ENCODE measurements at places on chromosomes 3 and 15.

DNA sequence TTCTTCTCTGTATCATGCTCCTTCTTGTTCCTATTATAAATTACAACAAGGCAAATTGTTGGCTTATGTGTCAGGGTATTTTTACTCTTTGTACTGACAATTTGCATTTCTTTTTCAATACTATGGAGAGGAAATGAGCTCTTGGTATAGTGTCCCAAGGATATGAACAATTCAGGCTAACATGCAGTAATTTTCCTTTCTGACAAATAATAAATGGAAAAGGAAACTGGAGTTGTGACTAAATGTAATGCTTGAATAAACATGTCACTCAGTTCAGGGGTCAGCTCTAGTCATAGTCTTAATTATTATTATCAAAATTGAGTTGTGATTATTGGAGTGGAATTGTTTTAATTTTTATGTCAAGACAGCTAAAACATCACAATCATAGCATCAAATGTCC lies 256.0 kb upstream of the ZPLD1 start:
- DNase-seq, result no peak

GRCh38 chr15:60751985-60752952 lies 273.3 kb upstream of the ICE2 start:
- DNase-seq, result no peak

DNA sequence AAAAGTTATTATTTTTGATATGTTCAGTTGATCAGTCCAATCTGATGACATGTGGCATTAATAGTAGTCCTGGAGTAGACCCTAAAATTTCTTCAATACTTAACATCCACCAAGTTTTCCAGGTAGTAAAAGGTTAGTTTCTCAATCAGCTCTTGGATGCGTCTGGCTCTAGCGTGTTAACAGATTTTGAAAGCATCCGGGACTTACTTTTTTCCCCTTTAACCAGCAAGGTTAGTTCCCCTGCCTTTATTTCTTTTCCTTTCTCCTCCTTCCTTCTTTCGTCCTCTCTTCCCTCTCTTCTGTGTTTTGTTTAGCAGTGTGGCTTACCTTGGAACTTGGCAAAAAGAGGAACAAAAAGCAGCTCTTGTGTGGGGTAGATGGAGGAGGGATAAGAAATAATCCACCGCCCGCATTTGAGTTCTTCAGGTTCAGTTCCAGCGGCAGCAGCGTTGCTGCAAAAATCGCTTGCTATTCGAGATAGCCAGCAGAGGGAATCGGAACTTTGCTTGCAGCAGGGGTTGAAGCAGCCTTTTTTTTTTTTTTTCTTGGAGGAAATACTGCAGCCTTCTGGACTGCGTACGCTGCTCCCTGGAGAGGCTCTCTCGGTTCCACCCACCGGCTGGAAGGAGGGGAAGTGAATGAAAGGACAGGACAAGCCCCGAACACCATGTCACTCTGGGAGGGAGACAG lies at the start of gene RBMS3:
Gene RBMS3, plus strand, starts transcription at position 668 of the 690 bp plus-strand sequence.
- DNase-seq, result no peak

- no peak for DNase-seq
These were observed 300.6 kb downstream of the MECOM start for GRCh38 chr3:169362868-169363267.

GRCh38 chr3:129249284-129250065 lies at the start of gene COPG1:
Gene COPG1, plus strand, starts transcription at chr3:129249606. Its CDS starts 104 bp downstream, at chr3:129249710.
- DNase-seq, result peak; percentile 24

GRCh38 chr3:142087676-142088075 lies 61.7 kb downstream of the TFDP2 start:
- DNase-seq, result no peak

- no peak for DNase-seq
These were observed 66.1 kb upstream of the NPHP3 start for GRCh38 chr3:132788301-132788671.

- DNase-seq, result no peak
These were observed 245.6 kb upstream of the SATB1 start for GRCh38 chr3:18670759-18671158.

GRCh38 chr3:121719423-121719822 lies 30.1 kb downstream of the GOLGB1 start:
- no peak for DNase-seq

GRCh38 chr3:126734106-126734723 lies 30.2 kb downstream of the CHCHD6 start:
- no peak for DNase-seq

DNA sequence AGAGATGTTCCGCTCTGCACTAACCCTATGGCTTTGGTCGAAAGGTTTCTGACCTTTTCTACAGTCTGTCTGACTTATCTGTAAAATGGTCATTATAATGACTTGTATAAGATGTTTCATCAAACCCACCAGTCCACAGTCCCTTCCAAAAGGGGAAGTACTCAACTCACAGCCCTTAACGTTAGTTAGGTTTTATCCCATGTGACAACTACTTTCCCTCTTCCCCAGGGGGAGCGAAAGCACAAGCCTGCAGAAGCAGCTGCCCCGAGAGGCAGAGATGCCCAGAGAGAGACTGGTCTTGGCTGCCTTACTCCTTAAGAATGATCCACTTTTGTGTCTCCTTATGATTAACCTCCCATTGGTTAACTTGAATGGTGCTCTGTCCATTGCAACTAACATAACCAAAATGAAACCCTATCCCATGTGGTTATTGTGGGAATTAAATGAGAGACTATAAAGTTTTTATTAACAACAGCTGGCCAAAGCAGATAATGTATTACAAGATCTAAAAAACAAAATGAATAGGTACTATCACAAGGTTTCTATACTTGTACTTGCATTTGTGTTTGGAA lies 6.4 kb downstream of the ASTE1 start:
- no peak for DNase-seq

DNA sequence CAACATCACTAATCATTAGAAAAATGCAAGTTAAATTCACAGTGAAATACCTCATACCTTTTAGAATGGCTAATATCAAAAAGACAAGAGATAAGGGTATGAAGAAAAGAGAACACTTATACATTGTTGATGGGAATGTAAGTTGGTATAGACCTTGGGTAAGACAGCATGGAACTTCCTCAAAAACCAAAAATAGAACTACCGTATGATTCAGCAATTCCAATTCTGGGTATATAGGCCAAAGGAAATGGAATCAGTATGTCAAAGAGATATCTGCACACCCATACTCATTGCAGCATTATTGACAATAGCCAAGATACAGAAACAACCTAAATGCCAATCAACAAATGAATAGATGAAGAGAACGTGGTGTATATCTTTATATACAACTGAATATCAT lies 166.8 kb upstream of the LRRN1 start:
- no peak for DNase-seq

DNA sequence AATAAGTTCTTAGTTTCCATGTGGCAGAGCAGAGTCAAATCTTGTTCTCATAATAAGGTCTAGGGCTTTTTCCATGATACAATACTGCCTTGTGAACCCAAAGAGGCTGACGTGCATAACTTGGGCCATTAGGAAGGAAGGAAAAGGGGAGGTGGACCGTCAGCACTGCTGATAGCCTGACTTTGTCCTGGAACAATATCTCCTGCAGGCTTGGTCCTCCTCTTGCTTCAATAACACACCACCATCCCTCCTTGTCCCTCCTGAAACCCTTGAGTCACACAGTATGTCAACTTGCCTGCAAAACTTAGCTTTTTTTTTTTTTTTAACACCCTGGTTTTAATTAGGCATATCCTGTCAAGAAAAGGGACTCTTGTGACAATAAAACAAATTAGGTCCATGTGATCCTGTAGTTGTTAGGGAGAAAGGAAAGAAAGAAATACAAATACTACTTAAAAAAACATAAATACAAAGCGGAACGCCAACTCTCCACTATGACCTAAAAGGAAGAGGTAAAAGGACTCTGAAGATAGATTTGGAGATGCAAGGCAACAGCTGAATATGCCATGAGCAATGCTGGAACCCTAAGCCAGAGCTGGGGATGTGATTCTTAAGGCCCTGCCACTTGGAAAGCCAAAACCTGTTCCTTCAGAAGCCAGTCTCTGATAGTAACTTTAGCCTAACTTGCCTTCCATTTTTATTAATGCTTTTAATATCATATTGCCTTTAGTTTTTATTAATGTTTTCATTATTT lies 67.0 kb downstream of the WWTR1 start:
- DNase-seq, result no peak

- DNase-seq, result no peak
These were observed 311.5 kb downstream of the EDEM1 start for GRCh38 chr3:5498981-5499380.

DNA sequence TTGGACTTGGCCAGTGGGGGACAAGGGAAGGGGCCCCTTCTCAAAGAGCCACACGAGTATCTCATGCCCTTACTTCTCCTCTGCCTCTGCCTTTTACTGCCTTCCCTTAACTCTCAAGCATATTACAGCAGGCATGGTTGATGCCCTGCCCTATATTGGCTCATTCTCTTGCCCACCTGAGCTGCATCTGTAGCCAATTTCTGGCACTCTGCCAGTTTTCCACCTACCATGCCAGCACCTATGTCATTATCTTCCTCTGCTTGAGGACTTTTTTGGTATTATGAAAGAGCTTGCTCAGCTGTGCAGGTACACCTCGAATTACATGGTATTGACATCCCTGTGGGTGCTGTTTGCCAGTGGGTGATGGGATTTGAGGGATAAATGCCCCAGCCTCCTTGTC lies 181.8 kb downstream of the OXSM start:
- no peak for DNase-seq

GRCh38 chr3:184489268-184489841 lies 72.2 kb upstream of the EPHB3 start:
- DNase-seq, result no peak

DNA sequence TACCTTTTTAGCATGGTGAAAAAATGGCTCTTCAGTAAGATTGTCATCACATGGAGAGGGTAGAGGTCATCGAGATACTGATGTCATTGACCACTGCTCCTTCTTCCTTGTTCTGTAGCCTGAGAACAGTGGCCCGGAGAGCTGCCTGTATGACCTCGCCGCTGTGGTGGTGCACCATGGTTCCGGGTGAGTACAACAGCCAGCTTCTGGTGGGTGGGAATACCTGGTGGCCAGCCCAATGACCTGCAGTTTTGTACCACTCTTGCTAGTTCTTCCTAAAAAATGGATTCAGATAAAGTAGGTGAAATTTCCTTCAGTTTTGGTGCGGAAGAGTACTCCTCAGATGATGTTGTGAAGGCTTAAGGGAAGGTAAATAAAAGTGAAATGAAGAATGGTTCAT lies 8.4 kb upstream of the FBXL22 start:
- DNase-seq, result no peak

DNA sequence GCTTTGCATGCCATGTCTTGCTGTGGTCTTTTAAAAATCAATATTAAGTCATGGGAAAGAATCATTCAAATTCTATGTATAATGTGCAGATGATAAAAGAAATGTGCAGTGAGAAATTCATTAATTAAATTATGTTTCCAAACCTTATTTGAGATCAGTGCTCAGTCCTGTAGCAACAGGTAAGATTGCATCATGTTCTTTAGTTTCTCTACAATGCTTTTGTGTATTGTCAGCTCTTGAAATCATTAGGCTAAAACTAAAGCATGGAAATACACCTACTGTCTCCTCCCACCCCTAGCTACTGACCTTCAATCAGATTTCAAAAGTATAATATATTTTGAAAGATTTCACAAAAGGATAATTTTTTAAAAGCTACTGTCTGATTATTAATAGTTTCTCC lies 612.7 kb downstream of the ROBO2 start:
- DNase-seq, result no peak

- no peak for DNase-seq
These were observed 16.5 kb upstream of the SKOR1 start for GRCh38 chr15:67808821-67809220.

GRCh38 chr3:195388380-195388779 lies 54.4 kb downstream of the ACAP2 start:
- no peak for DNase-seq

GRCh38 chr15:54577476-54578250 lies 599.4 kb downstream of the UNC13C start:
- DNase-seq, result no peak

DNA sequence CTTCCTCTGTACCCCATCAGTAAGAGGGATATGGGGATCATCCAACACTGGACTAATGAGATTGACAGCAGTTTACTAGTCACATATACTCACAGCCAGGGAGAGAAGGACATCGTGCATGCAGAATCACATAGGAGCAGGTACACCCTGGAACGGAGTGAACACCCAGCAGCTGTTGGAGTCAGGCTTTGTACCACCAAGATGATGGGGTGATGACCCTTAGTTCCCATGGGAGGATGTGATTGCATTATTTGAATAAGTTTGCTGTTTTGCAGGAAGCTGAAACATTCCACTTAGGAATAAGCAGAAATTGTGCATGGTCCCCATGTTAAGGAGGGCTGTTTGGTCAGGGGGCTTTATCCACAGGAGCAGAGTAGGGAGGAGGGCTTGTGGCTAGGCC lies 482.7 kb upstream of the PDZRN3 start:
- DNase-seq, result no peak

- no peak for DNase-seq
These were observed 20.1 kb downstream of the HES1 start for GRCh38 chr3:194156095-194156494.

DNA sequence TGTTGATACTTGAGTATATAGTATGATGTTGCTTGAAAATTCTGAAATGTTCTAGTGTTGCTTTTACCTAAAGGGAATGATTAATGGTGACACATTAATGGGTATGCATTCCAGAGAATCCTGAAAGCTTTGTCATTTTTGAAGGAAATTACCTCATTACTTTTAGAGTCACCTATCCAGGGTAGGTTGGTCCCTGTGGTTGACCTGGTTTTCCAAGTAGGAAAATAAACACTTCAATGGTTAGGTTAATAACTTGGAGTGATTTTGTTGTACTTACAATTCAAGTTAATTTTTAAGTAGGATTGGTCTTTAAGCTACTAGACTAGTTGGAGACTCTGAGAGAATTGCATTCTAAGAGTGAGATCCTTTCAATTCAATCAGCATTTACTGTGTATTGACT lies 31.0 kb downstream of the MITF start:
- DNase-seq, result no peak

DNA sequence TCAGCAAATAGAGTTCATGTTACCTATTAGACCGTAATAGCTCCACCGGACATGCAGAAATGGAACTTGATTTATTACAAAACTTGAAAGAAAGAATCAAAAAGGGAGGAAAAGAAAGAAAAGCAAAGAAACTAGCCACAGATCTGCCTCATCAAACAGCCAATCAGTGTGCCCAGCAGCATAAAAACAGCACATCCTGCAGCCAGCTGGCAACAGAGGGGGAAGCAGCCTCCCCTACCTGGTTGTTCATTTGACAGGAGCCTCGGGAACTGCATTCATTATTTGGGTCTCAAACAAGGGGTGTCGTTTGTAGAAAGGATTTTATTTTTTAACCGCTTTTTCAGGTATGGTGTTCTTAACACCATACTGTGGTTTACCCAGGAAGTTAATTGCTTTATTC lies 181.5 kb upstream of the TOPAZ1 start:
- no peak for DNase-seq

DNA sequence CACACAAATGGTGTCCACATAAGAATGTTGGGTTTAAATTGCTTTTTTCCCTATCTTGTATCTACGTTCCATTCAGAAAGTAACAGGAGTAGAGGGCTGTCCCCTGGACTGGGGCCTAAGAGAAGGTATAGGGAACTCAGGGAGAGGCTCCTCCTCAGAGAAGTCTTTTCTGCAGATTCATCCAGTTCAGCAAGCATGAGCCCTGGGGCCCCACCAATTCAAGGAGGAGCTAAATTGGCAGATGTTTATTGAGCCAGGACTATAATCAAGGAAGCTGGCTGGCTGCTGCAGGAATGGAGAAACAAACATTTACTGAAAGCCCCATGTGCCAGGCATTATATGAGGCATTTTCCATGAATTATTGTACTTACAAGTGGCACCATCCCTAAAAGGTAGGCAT lies 22.1 kb upstream of the LARS2 start:
- DNase-seq, result no peak

GRCh38 chr15:35362195-35362829 lies 183.7 kb downstream of the DPH6 start:
- no peak for DNase-seq
